ENCODE measurements at places on chromosomes 16 and 17. TPM values are rescaled to one million over a fixed set of nuclear protein-coding genes. Genes with fewer than 3 reads are reported as not detected.

KCNJ2 gene
- 1.4 TPM for total RNA-seq

EVI2B gene
- 0.54 TPM for total RNA-seq

GRCh38 chr17:31754239-31754945 lies 104.7 kb downstream of the COPRS start:
- DNase-seq = peak; percentile 83

MT1G gene
- not detected for total RNA-seq

- no peak for DNase-seq
Observed at GRCh38 chr16:35788381-35788780, 2329.0 kb downstream of the TP53TG3F start.

DNA sequence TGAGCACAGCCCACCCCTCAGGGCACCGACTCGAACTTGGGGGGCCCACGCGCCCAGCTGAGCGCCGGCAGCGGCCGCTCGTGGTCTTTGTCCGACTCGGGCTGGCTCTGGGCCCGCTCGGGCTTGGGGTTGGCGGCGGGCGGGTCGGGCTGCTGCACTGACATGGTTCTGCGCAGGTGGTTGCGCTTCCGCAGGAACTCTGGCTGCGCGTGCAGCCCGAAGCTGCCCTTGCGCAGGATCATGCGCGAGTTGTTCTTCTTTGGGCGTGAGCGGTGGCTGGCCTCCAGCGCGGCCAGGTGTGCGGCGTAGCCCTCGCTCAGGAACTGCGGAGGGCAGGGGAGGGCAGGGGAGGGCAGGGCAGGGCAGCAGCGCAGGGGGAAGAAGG lies 11.1 kb downstream of the PIMREG start:
- DNase-seq = no peak

- no peak for DNase-seq
Observed at GRCh38 chr17:7715936-7716886, 1.3 kb upstream of the DNAH2 start.

MT1F gene
- 0.18 TPM for total RNA-seq

GRCh38 chr17:13194887-13195286 lies 177.1 kb upstream of the ELAC2 start:
- no peak for DNase-seq

- DNase-seq = no peak
Observed at GRCh38 chr16:67040166-67040565, 11.2 kb downstream of the CBFB start.

SLC9A5 gene
- 0.65 TPM for total RNA-seq

DNA sequence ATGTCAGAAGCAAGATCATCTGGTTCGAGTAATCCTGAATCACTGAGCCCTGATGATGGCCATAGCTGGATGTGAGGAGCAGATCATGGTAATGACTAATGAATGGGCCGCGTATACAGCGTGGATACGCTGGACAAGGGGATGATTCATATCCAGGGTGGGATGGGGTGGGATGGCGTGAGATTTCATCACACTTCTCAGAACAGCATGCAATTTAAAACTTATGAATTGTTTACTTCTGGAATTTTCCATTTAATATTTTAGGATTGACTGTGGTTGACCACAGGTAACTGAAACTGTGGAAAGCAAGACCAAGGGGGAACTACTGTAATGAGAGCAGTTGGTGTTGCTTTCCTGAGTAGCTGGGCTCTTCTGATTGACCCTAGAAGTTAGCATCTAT lies 225.5 kb downstream of the STX8 start:
- peak; percentile 94 for DNase-seq

DNA sequence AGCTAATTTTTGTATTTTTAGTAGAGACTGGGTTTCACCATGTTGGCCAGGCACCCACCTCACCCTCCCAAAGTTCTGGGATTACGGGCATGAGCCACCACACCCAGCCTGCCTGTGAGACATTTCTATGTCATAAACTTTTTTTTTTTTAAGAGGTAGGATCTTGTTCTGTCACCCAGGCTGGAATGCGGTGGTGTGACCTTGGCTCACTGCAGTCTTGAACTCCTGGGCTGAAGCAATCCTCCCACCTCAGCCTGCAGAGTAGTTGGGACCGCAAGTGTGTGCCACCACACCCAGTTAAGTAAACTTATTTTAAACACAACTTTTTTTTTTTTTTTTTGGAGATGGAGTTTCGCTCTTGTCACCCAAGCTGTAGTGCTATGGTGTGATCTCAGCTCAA lies 47.2 kb downstream of the SCNN1G start:
- DNase-seq = no peak

DNAAF8 gene
- not detected for total RNA-seq

CPNE7 gene
- 0.65 TPM for total RNA-seq

TNFRSF17 gene
- total RNA-seq = not detected

DNA sequence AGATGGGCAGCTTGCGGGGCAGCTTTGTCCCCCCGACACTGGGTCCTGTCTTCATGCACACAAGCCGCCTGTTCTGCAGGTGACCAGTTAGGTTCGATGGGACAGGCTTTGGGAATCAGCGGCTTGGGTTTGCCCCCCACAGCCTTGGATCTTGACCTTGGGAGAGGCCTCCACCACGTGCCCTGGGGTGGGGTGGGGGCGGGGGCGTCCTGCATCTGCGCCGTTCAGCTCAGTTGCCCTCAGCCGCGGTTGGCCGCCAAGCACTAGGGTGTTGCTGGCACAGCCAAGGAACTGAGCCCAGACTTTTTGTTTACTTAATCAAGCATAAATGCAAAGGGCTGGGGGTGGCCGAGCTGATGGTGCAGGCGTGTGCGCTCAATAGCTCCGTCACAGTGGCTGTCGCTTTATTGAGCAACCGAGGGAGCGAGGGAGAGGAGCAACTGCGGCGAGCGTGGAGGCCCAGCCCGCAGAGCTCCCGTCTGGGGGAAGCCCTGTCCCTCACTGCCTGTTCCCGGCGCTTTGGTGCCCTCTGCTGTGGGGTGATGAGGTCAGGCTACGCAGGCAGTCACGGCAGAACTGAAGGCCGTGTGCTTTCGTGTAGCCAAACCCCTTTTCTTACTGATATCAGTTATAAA lies 33.9 kb downstream of the JPH3 start:
- DNase-seq = peak; percentile 78

Data from fibroblast of the aortic adventitia (primary cell).